Osteoblast (primary cell): ENCODE measurements at places on chromosomes 1 and 21.
A peak's percentile ranks its signal among the peaks of the same experiment; 100 is the strongest.

- DNase-seq: no peak
Observed at GRCh38 chr1:181310560-181310959, 172.8 kb upstream of the CACNA1E start.

GRCh38 chr1:30511991-30512913, 211.1 kb downstream of the MATN1 start:
- no peak for DNase-seq

- no peak for DNase-seq
Observed at GRCh38 chr1:194535369-194535768, 1349.0 kb upstream of the B3GALT2 start.

- DNase-seq: no peak
Observed at GRCh38 chr1:168923521-168924136, 182.9 kb upstream of the ATP1B1 start.

- peak; percentile 37 for DNase-seq
Observed at GRCh38 chr1:160167580-160167979, 16.2 kb downstream of the ATP1A4 start.

- DNase-seq: peak; percentile 80
Observed at GRCh38 chr1:109892561-109893368, 17.9 kb upstream of the CSF1 start.

DNA sequence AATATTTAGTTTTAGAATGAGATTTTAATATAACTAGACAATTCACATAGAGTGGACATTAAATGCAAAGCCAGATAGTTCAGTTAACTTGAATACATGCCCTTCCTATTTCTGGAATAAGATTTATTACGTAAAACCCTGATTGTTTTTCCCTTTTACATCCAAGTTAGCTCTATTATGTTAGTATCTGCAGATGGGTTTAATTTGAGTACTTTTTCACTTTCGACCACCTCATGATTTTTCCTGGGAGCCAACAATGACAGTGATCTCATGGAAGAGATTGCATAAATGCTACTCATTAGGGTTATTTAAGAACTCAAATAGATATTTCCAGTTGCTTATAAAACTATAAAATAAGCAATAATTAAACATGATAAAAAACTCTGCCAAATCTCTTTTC, 199.4 kb upstream of the PTGFR start:
- no peak for DNase-seq

DNA sequence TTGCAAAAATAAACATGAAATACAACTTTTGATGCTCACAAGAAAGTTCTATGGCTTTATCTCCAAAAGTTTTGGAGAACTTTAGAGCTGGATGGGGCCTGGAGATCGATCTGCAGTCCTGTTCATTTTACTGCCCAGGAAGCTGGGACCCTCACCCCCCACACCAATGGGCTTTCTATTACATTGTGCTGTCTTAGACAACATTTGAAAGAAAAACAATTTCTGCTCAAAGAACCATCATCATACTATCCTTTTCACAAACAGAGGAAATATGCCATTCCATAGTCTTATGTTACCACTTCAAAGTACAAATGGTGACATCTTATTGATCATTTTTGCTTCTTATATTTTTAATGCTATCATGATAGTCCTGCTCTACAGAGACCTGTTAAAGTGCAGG, 2.0 kb upstream of the HNRNPU start:
- no peak for DNase-seq

GRCh38 chr1:42733415-42734200, 6.4 kb downstream of the CLDN19 start:
- DNase-seq: peak; percentile 69

DNA sequence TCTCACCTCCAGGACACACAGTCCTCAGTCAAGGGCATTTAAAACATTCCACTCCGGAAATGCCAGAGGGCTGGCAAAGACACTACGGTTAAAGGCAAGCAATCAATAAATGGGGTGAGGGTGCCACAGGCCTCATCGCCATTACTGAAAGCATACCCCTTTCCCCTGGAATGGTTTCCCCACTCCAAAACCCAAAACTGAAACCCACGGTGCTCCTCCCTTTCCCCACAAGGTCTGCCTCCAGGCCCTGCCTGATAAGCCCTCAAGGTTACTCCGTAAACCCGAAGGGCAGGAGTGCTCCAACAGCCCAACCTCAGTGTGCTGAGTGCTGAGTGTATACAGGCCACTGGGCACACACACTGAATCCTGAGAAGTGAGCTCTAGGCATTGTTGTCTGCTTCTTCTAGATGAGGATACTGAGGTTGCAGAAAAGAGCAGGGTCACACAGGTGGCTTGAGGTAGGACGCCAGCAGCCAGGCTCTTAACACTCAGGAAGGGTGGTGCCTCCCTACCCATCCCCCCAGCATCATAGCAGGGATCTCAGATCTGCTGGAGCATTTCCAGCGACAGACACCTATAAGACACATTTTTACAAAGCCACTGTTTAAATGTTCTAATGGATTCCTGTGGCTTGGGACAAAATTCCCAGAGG, 29.0 kb downstream of the SSBP3 start:
- DNase-seq: peak; percentile 66

GRCh38 chr21:36587388-36587787, 107.5 kb upstream of the CLDN14 start:
- peak; percentile 91 for DNase-seq

GRCh38 chr1:94622757-94623156, 81.2 kb upstream of the F3 start:
- peak; percentile 74 for DNase-seq

GRCh38 chr1:203539831-203540546, 46.0 kb downstream of the OPTC start:
- DNase-seq: no peak

DNA sequence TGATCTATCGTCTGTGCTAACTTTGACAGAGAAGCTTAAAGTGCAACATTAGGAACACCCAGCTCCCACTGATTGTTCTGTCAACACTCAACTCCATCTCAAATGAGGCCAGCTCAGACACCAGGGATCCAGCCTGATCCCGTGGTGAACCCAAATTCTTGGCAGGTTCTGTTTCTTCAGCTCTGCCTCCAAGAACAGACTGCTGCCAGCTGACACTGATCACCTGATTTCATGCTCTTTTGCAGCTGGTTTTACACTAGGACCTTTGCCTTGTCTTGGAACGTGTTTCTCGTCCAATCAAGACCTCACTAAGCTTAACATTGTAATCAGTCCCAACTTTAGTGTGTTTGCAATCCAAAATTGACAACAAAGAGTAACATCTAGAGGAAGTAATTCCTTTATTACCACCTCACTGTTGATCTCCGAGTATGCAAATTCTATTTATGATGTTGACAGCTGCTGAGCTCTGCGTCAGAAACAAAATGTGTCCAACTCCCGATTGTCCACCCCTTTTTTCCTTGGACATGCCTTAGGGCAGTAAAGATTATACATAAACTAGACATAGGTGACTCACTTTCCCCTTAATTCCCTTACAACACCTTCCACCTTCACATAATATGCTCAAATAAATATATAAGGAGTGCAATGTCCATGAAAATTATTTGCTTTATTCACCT, 1.6 kb upstream of the HYI start:
- DNase-seq: no peak

GRCh38 chr1:81650776-81651175, 150.0 kb upstream of the ADGRL2 start:
- DNase-seq: peak; percentile 39

GRCh38 chr1:162386292-162387225, 5.0 kb downstream of the C1orf226 start:
- no peak for DNase-seq

GRCh38 chr1:109910963-109911798, 532 bp downstream of the CSF1 start:
- DNase-seq: peak; percentile 91

DNA sequence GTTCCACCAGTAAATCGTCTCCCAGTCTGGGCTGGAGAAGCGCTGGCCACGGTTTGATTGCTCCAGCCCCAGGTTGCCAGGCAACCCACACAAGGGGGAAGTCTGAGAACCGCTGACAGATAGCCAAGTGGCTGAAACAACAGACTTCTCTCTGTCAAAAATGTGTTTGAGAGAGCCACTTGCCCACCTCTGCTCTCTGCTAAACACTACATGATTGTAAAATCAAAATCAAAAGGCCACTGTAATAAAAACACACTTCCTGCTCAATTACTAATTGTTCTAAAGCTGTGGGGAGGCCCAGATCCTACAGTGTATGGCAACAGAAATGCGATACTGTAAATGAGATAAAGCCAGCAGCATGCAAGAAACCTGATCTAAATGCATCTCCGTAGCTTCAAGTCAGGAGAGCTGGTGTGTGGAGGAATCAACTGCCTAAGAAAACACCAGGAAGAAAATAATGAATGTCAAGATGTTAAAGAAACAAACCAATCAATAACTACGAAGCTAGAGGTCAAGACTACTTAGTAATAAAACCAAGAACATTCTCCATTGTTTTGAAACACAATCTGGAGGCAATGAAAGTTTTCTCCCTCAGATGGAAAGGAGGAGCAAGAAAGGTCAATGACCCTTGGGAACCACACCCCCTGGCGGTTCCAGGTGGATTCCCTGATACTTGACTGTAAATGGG, 121.2 kb downstream of the SLC45A1 start:
- DNase-seq: peak; percentile 92

- no peak for DNase-seq
Observed at GRCh38 chr1:181592255-181592859, 109.0 kb downstream of the CACNA1E start.

DNA sequence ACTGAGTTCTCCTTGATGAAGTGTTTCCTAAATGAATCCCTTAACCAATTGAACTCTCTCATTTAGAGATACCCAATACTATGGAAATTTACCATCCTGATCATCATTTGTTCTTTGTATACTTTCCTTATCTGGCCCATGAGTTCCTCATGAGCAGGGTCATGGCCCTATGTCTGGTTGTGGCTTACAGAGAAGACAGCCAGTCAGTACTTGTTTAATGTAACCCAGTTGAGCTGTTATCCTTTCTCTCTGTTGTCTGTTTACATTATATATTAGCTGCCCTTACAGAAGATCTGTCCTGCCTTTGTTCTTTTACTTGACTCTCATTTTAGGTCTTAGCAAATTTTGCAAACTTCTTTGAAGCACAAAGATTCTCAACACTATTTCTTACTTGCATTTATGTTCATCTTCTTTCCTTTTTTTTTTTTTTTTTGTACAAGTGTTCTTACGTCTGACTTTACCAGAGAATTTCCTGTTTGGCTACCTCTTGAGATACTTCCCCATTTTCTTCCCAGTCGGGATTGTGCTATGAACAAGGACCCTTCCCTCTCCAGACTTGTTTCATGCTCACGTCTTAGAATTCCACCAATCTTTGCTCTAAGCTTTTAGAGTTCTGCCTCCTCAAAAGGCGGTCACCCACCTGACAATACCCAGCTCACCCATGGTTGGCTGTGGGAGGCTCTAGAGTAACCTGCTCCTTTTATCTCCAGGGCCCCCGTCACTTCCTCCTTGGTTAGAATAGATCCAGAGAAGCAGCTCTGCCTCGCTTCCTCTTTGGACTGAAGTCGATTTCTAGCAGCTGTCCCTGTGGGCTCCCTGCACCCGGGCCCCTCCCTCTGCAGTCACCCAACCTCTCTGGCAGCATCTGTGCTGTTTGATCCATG, 53.6 kb upstream of the RUNX1 start:
- no peak for DNase-seq

- no peak for DNase-seq
Observed at GRCh38 chr1:234241941-234242490, 131.2 kb upstream of the COA6 start.

DNA sequence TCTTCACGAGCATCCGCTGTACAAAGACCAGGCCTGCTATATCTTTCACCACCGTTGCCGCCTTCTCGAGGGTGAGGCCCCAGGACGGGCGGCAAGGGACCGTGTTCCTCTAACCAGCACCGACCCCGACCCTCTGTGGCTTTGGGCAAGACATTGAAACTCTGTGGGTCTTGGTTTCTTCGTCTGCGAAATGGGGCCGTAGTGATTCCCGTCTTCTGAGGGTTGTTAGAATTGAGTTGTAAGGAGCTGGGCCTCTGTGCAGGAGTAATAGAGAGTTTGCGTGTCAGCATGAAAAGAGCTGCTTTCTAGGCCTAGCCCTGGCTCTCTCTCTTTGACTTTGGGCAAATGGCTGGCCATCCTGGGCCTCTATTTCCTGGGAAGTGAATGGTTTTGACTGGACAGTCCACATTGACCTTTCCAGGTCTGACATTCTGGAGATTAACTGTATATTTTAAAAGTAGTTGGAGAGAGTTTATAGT, 591 bp downstream of the MRPL37 start:
- DNase-seq: no peak

DNA sequence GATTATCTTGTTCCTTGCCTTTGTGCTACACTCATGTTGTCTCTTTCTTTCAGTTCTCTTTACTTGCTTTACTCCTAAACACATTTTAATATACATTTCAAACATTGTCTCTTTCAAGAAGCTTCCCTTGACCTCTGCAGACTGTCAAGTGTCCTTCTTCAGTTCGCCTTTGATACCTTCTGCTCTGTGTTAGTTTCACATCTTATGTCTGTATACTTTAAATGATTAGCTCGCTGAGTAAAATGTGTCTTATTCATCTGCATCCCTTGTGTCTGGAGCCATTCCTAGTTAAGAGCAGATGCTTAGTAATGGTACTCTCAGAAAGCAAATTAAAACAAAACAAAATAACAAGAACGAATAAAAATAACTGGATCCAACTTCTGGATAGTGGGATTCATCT, 303.3 kb downstream of the S1PR1 start:
- no peak for DNase-seq

- no peak for DNase-seq
Observed at GRCh38 chr1:223695014-223695548, 17.3 kb upstream of the CAPN2 start.

DNA sequence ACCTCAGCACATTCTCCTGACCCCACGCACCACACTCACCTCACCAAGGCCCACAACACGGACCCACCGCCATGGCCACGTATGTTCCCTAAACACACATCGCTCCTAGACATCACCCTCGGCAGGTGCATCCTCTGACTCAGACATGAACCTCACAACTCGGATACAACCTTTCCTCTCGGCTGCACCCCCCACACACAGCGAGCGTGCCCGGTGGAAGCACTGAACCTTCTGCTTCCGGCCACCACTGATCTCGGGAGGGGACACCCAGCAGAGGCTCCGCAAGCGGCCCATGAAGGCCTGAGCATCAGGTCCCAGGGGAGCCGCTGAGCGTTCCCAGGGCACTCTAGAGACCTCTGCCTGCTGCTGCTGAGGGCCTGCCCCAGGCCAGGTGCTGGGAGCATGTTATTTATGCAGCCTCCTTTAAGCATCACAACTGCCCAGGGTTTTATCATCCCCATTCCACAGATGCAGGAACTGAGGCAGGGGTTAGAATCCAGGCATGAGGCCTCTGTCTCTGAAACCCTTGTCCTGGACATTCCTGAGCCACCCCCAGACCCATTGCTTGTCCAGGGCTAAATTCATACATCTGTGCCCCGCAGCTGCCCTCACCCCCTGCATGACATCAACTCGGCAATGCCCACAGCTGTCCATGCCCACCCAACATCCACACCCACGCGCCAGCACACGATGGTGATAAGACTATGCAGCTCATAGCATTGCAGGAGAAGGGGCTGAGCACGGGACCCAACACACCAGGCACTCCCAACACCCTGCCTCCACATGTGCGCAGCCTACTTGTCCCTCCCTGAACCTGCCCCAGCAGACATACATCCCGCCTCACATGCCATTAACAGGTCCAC, 27.0 kb downstream of the SDC3 start:
- DNase-seq: peak; percentile 66
